ENCODE measurements at places on chromosomes 2 and 18. TPM values are rescaled to one million over a fixed set of nuclear protein-coding genes. Genes with fewer than 3 reads are reported as not detected.

Gene RFTN2
- total RNA-seq: 6.2 TPM

GRCh38 chr2:196165016-196165415 lies 6.4 kb downstream of the STK17B start:
- no peak for DNase-seq

DNA sequence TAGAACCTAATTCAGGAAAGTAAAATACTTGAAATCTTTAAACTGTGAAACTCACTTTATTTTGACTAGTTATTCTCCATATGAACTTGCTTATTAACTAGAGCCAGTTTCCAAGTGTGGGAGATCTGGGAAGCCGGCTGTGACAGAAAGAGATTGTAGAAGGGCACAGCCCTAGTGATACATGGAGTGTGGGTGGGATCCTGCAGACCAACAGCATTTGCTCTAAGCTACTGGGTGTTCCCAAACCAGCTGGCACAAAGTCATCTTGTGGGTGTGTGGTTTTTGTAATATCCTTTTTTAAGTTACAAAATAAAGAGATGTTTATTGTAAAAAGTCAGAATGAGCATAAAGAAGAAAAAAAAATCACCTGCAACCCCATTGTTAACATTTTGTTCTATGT lies 3.4 kb downstream of the DUSP19 start:
- DNase-seq: peak; percentile 72

Gene REG3G
- not detected for total RNA-seq

- DNase-seq: no peak
Measured at GRCh38 chr2:75333646-75334045, 134.3 kb upstream of the TACR1 start.
